ENCODE measurements at places on chromosomes 3 and 15.
A peak's percentile ranks its signal among the peaks of the same experiment; 100 is the strongest.

GRCh38 chr3:41673650-41674049 lies 288.3 kb downstream of the ULK4 start:
- DNase-seq = no peak

DNA sequence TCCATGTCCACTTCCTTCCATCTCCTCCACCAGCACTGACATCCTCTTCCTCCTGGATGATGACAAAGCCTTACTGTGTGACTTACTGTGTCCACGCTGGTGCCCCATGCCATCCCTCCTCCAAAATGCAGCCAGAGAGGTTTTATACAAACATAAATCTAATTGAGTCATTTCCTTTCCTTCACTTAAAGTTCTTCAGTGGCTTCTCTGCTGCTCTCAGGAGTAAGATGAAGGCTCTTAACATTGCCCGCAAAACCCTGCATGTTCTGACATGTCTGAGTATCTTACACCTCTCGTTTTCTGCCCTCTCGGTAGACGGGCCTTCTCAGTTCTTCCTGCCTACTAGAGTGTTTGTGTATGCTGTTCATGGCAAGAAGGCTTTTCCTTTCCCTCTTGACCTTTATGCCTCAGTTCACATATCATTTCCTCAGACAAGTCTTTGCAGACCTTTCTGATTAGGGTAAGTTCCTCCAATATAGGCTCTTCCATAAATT lies 175.5 kb downstream of the CFAP20DC start:
- DNase-seq = peak; percentile 37

DNA sequence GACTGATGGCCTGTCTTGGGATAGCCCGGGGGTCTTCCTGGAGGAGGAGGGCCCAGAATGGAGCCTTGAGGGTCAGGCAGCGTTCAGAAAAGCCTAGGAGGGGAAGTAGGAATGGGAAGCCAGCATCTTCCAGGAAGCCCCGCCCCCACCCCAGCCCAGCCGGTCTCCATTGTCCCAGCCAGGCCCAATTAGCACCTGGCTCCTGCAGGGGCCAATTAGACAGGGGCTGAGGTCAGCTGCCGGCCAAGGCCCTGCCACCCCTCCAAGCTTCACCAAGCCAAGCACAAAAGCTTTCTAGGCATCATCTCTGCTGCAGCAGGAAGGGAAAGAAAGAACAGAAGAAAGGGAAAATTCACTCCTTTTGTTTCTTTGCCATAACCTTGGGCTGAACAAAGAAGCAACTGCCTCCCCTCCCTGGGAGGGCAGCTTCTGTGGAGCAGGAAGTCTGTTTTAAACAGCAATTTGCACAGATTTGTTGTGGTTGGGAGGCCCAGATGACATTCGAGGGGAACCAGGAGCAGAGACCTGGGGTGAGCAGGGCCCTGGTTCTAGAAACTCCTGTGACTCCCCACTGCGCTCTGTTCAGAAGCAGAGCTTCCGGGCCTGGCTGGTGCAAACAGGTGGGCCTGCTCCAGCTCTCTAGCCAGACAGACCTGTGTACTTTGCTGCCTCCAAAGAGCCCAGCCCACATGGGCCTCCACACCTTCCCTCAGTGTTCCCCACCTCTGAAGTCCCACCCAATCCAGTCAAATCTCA lies 47.7 kb downstream of the CYP11A1 start:
- DNase-seq = no peak

DNA sequence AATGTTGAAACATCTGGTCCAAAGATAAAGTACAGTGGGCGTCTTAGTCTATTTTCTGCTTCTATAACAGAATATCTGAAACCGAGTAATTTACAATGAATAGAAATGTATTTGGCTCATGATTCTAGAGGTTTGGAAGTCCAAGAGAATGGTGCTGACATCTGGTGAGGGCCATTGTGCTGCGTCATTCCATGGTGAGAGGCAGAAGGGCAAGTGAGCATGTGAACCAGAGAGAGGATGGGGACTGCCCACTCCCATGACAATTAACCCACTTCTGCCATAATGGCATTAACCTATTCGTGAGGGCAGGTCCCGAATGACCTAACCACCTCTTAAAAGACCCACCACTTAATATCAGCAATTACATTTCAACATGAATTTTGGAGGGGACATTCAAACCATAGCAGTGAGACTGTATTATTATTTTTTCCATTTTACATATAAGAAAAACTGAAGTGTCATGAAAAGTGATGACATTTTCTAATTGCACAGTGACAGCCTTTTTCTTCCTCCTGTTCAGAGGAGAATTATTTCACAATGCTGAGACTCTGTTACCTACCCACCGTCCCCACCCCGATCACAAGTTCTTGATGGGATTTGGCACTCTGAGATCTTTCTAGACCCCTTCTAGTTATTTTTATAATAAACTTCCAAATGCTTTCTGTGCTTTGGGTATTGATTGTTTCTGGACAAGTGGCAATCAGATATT lies 238.8 kb downstream of the RPLP1 start:
- DNase-seq = no peak

GRCh38 chr3:194163697-194164096 lies 27.7 kb downstream of the HES1 start:
- DNase-seq = no peak

DNA sequence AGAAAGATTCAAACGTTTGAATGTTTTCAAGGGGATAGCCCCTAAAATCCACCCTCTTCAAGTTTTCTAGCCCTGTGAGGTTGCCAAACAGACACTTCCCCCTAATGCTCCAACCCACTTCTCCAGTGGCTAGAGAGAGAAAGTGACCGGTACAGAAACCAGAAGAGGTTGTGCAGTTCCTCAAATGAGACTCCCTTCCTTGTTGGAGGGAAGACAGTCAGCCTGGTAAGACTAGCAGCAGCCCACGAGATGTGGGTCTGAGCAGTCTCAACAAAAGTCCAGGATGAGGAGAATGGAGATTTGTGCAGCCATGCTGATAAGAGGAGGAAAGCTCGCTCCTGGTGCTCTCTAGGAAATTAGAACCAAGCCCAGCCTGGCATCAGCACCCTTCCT lies 222.8 kb upstream of the TPRG1 start:
- DNase-seq = no peak

GRCh38 chr15:71811036-71811736 lies 832 bp downstream of the NR2E3 start:
- no peak for DNase-seq

DNA sequence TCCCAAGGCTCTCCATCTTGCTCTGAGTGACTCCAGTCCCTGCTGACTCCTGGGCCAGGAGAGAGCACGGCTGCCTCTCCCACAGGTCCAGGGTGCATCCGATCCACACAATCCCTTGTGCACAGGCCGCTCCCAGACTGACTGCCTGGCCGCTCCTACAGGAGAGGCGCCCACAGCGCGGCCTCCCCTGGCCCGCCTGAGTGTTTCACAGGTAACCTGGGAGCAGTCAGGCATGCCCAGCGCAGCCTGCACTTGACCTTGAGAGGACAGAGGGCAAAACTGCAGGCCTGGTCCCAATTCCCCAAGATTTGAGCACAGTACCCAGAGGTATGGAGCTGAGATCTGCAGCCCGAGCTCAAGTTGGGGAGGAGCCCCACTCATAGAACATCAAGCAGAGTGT lies 490.2 kb downstream of the CNTN6 start:
- DNase-seq = no peak

DNA sequence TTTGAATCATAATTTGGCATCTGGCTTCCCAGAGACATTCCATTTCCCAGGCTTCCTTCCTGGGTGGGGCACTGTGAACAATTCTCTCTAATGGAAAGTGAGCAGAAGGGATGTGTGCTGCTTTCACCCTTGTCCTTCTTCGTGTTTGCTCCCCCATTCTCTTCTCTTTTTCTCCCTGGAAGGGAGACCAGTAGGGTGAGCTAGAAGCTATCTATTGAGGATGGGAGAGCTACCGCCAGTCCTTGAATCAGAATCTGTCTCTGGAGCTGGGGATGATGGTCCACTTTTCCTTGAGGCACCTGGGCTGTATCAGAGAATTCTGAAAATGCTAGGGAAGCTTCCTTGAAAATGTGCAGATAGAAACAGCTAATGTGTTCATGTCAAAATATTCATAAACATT lies 453.9 kb downstream of the WDR72 start:
- no peak for DNase-seq

DNA sequence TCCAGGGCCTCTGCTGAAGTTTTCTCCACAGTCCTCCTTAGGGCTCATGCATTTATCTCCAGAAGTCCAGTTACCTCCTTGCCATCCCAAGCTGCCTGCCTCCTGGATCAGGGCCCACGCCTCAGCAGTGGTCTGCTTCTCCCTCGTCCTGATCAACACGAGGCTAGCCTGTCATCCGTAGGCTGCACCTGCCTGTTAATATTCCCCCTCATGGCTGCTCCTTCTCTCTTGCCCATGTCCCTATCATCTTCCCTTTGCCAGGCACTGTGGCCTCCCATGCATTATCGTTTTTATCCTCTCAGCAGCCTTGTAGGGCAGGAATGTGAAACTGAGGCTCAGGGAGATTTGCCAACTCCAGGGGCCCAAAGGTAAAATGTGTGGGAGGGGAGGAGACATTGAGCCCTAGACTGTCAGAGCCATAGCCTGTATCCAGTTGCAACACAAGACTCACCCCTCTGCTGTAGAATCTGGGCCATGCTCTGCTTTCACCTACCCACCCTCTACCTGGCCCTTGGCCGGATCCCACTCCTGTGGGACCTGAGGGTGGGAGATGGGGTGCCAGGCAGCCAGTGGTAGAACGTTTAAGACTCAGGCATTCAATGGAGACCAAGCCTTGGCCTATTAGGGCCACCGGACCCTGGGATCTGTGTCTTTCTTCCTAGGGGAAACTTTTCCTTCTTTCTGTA lies 4.6 kb downstream of the GRM2 start:
- no peak for DNase-seq

GRCh38 chr3:146547235-146547835 lies 2.9 kb upstream of the PLSCR1 start:
- DNase-seq = no peak

DNA sequence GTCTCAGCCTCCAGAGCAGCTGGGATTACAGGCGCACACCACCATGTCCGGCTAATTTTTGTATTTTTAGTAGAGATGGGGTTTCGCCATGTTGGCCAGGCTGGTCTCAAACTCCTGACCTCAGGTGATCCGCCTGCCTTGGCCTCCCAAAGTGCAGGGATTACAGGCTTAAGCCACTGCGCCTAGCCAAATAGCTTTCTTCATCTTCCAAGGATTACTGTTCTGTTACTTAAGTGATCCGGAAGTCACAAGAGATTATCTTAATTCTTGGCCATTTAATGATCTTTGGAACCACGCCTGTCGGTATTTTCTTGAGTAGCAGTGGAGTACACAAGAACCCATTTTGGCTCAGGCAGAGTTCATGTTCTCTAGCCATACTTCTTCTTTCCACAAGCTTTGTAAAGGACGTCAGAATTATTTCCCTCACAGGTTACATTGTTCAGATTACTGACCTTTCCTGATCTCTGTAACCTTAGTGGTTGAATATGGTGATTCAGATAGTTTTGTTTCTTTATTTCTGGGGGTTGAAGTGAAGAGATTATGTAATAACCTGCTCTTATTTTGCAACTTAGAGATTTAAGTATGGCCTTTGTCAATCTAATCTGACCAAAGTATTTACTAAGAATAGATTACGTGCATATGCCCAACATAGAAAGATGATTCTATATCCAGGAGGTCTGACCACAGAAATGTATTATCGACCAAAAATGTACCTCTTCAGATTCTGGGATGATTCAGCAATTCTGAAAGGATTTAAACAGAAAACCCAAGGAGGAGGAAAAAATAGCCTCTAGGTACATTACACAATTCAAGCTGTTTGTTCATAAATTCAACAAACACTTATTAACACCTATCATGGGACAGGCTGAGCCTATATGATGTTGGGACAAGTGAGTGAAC lies 132.2 kb downstream of the GREM1 start:
- DNase-seq = no peak

DNA sequence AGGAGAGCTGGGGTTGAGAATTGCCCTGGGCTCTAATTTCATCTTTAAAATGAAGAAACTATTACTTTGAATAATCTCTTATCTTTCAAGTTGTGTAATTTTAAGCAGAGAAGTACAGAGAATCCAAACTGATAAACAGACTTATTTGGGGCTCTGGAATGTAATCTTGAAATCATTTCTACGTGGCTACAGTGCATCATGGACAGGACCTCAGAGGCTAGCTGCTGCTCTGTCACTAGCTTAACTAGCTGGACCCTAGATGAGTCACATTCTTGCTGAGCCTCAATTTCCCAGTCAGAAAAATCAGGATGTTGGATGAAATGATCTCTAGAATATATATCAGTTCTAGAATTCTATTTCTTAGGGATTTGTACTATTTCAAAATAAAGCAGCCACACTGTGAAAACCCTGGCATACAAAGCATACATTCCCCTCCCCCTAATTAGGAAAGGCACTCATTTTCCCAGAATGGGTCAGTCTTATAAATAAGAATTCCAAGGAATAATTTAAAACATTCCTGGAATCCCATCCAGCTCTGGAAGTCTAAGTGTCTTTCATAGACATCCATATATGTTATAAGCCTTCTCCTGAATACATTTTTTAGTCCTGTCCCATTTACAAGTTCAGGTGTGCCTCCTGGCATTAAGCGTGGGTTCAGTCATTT lies 47.2 kb downstream of the RASGRP1 start:
- DNase-seq = no peak

GRCh38 chr15:43329217-43329959 lies 985 bp downstream of the LCMT2 start:
- DNase-seq = no peak

- DNase-seq = no peak
Measured at GRCh38 chr3:156792945-156793344, 33.2 kb upstream of the LEKR1 start.

GRCh38 chr15:69484837-69485236 lies 32.2 kb downstream of the RPLP1 start:
- DNase-seq = no peak

DNA sequence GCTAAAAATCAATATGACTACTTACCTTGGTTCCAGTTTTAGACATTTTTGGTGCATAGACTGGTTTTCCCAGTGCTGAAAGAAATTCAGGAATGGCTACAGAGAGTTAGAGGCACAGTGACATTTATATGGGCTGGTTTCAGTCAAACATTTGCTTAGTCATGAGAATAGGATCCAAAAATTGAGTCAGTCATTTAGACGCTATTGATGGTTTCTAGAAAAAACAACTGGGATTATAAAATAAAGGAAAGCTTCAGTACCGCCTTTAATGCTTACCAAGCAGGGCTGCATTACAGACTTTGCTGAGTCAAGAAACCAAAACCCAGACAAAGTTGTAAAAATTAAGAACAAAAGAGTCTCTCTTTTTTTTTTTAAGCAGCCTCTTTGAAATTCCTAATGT lies at the start of gene CRYGS:
CRYGS (minus strand) TSS at position 100 of the 400 bp plus-strand sequence; CDS start at position 46, 54 bp downstream.
- no peak for DNase-seq

- no peak for DNase-seq
Measured at GRCh38 chr3:122773944-122774509, 19.6 kb downstream of the HSPBAP1 start.

DNA sequence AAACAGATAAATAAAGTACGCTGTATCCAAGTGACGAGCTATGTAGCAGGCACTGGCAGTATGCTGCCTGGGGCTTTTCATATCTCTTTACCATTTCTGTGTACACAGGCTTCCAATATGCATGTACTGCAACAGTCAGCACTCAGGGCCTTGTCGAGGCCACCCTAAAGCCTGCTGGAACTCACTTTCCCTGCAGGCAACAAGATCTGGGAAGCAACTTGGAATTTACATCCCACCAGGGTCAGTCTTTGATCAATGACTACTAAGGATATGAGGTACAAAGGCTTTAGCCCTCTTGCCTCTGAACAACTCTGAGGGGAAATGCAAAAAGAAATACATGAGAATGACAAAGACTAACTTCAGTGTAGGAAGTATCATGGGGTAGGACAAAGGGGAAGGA lies 101.8 kb upstream of the ARL6 start:
- no peak for DNase-seq

- no peak for DNase-seq
Measured at GRCh38 chr3:34008191-34008590, 209.8 kb downstream of the PDCD6IP start.

- no peak for DNase-seq
Measured at GRCh38 chr3:14918356-14918860, 29.0 kb upstream of the NR2C2 start.
